ENCODE measurements at places on chromosomes 7 and 10. TPM values are rescaled to one million over a fixed set of nuclear protein-coding genes. Genes with fewer than 3 reads are reported as not detected.

Gene INPP5F
- 22.6 TPM for total RNA-seq

Gene NUB1
- 38.7 TPM for total RNA-seq

Gene NCF1
- not detected for total RNA-seq

Gene TET1
- 14.3 TPM for total RNA-seq

Gene LIPF
- total RNA-seq, result not detected

Gene IQUB
- 0.65 TPM for total RNA-seq

Gene PLEKHS1
- 0.24 TPM for total RNA-seq

Gene MRC1
- not detected for total RNA-seq

Gene LAMB4
- 0.24 TPM for total RNA-seq

Gene ZNF239
- 7.8 TPM for total RNA-seq

Gene SEM1
- 11.2 TPM for total RNA-seq

Gene EPO
- not detected for total RNA-seq

Gene OLAH
- not detected for total RNA-seq

Gene SERPINE1
- total RNA-seq, result 290 TPM

Gene AKR1D1
- not detected for total RNA-seq

Gene LIPJ
- total RNA-seq, result not detected

Gene IL2RA
- total RNA-seq, result not detected

Gene GNAT3
- not detected for total RNA-seq

Data from hair follicle dermal papilla cell (primary cell).